Activated T-helper 1 cell treated with anti-CD3 and anti-CD28 coated beads, Interleukin-2, amount 50 U/mL, for 16 hours (primary cell): ENCODE measurements at places on chromosomes 1 and 21.

- no peak for DNase-seq
Measured at GRCh38 chr1:196324345-196324744, 283.9 kb downstream of the KCNT2 start.

- DNase-seq: no peak
Measured at GRCh38 chr21:45502600-45502999, 39.6 kb downstream of the SLC19A1 start.

- DNase-seq: no peak
Measured at GRCh38 chr1:67650061-67650460, 34.9 kb upstream of the GADD45A start.

- no peak for DNase-seq
Measured at GRCh38 chr1:101005871-101006270, 19.7 kb downstream of the DPH5 start.
